ENCODE measurements at places on chromosomes 2 and 18. TPM values are rescaled to one million over a fixed set of nuclear protein-coding genes. Genes with fewer than 3 reads are reported as not detected.

GRCh38 chr2:183948861-183949260 lies 649.5 kb upstream of the ZNF804A start:
- no peak for DNase-seq

GRCh38 chr2:234422273-234422732 lies 74.6 kb downstream of the ARL4C start:
- no peak for DNase-seq

DNA sequence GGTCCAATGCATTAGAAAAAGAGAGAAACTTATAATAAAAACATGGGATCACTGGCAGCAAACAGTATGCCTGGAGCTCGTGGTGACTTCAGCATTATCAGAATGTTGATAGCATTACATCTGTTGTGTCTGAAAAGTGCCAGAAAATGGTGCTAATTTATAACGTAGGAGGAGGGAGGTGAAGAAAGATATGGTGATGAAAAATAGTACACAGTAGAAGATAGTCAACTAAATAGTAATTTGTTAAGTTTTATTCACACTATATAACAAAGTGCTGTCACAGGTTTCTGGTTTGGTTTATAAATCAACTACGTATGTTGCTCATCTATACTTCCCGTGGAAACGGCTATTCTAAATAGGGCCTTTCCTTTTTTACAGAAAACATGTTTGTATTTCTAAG lies 117.4 kb downstream of the LRRTM1 start:
- no peak for DNase-seq

- no peak for DNase-seq
These were observed 32.4 kb upstream of the IL1R1 start for GRCh38 chr2:102110171-102110570.

POTEI gene
- not detected for total RNA-seq

GPR45 gene
- not detected for total RNA-seq

MALL gene
- total RNA-seq, result 31.6 TPM

FOXD4L1 gene
- 0.39 TPM for total RNA-seq

INHA gene
- 0.78 TPM for total RNA-seq

GRCh38 chr2:67054728-67055127 lies 342.4 kb upstream of the ETAA1 start:
- DNase-seq, result no peak

DNA sequence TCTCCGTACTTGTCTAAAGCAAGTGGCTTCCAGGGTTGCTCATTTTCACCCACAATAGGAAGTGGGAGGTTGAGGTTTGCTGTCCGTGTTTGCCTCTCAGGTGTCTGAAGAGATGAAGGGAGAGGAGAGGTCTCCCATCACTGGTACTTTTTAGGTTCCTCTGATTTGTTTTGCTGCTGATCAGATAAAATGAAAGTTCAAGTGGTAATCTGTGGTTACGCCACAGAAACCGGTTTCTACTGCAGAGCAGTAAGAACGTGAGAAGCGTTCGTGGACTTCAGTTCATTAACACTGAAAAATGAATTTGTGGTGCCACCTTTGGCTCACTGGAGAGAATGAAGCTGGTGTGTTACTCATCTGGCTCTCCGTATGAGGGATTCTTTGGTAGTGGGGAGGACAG lies 118.2 kb downstream of the GBX2 start:
- no peak for DNase-seq

UGT1A6 gene
- total RNA-seq, result 134 TPM

GRCh38 chr2:26008851-26009566 lies 24.9 kb upstream of the RAB10 start:
- DNase-seq, result peak; percentile 91

GRCh38 chr2:139079311-139079710 lies 299.1 kb upstream of the NXPH2 start:
- DNase-seq, result no peak

DNA sequence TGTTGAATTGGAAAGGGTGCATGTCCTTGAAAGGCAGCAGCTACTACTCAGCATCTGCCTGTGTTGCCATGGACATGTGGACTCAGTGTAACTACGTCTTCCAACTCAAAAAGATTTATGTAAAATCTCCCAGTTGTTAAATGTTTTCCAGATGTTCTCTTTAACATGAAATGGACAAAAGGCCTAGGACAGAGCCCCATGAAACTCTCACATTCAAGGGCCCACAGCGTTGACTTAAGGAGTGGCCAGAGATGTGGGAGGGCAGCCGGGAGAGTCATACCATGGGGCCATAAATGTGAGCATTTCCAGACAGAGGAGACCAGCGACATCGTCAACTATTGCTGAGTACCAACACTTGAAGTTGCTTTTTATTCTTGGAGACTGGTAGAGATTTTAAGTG lies 9.9 kb downstream of the SLC3A1 start:
- no peak for DNase-seq

KATNAL2 gene
- 3.5 TPM for total RNA-seq

DNA sequence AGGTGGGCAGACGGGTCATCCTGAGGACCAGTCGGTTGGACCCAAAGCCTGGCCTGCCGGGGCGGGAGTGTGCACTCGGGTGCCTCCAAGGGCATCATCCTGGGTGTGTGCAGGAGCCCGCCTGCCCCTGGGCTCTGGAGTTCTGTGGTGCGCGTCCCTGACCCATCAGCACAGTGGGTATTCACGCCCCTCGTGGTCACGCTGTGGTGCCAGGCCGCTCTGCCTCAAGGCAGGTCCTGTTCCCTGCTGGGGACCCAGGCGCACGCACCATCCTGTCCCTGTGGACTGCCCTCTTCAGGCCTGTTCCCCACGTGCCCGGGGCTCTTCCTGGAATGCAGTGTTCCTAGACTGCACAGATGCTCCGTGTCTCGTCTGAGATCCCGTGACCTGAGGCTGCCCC lies 14.3 kb upstream of the D2HGDH start:
- DNase-seq, result no peak

DNA sequence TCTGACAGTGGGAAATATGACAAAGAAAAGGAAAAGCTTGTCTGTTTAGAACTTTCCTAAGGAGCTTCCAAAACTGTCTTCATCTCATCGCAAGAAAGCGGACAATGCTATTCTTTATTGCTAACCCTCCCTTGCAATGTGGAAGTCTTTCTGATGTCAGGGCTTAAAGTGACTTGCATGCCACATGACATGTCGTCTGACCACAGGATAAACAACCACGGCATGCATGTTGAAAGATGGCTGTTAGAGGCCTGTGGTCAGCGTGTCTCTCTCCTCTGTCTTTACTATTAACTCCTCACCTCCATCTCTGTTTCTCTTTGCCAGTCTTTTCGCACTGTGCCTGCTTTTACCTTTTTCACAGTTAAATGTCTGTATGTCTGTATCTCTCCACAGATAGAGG lies 389.8 kb downstream of the LNPK start:
- DNase-seq, result no peak

DNA sequence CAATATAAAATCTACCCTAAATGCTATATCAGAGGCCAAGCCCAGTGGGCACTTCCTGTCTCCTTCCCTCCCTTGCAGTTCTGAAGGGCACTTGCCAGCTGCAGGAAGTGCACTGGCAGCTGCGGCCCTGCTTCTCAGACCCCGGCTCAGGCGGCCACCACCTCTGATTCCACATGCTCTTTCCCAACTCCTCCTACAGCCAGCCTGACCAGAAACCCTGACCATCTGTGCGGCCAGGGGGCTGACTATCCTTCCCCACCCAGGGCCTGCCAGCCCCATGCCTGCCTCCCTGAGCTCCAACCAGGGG lies 88.6 kb downstream of the ZBTB7C start:
- no peak for DNase-seq

GRCh38 chr2:15155959-15156574 lies 405.1 kb downstream of the NBAS start:
- DNase-seq, result no peak

DNA sequence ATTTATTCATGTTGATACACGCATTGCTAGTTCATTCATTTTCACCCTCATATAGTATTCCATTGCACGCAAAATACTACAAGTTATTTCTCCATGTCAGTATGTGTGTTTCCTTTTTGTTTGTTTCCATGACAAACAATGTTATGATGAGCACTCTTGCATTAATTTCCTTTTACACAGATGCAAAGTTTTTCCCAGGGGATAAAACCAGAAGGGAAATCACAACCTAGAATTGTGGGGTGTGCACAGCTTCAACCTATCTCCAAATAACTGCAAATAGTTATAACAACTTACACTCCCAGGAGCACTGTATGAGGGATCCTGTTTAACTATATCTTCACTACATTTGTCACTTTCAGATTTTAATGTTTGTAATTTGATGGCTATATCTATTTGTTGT lies 87.1 kb downstream of the ANKRD44 start:
- DNase-seq, result no peak

GRCh38 chr18:2411381-2411960 lies 159.8 kb downstream of the METTL4 start:
- no peak for DNase-seq

- DNase-seq, result no peak
These were observed 1.4 kb downstream of the KCNS3 start for GRCh38 chr2:17879913-17880274.

GRCh38 chr2:160387558-160388262 lies 105.9 kb downstream of the RBMS1 start:
- DNase-seq, result no peak

DNA sequence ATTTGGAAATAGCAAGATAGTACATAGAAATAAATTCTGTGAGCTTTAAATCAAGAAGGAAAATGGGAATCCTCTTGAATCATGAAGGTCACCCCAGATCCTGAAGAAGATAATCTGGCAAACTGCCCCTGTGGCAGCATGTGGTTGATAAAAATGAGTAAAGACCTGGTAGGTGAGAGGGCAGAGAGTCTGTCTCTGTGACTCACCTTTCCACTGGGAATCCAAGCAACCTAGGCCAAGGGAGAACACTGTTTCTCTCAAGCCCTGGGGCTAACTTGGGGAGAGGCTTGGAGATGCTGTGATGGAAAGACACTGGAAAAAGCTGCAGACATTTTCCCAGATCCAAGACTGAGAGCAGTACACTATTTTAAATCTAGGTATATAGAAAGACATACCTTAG lies 185.8 kb upstream of the CNTNAP5 start:
- DNase-seq, result no peak

GRCh38 chr18:57275111-57275510 lies 77.2 kb upstream of the ST8SIA3 start:
- no peak for DNase-seq
